Neural crest cell (in vitro differentiated cells): ENCODE measurements at places on chromosomes 2 and 18. TPM values are rescaled to one million over a fixed set of nuclear protein-coding genes. Genes with fewer than 3 reads are reported as not detected.

- DNase-seq, result no peak
Measured at GRCh38 chr2:238167344-238167715, 8.6 kb downstream of the ERFE start.

GRCh38 chr2:239943571-239943970 is 81.6 kb downstream of the NDUFA10 start:
- DNase-seq, result no peak

Gene LBH
- 16.1 and 16.7 TPM in 2 replicates for total RNA-seq

Gene HEATR5B
- total RNA-seq, result 17.7 and 19.0 TPM in 2 replicates

GRCh38 chr2:99461828-99462483 is 27.9 kb downstream of the REV1 start:
- no peak for DNase-seq

GRCh38 chr2:54196646-54197045 is 59.4 kb downstream of the TSPYL6 start:
- no peak for DNase-seq

Gene IL18RAP
- not detected in 2 replicates for total RNA-seq

DNA sequence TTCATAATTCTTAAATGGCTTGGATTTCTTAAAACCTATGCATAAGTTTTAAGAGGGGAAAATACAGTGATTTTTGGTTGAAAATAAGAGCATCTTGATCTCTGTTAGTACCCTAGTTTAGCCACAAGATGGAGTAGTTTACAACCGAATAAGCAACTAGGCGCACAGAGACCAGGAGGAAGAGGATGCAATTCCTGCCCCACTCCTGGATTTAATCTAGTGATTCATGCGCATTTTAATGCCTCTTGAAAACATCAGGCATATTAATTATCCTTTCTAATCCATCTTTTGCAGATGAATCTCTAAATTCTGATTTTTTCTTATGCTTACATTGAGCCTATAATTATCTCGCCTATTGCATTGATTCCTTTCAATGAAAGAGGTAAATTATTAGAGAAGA is 76.7 kb downstream of the MRPS9 start:
- DNase-seq, result no peak
